Placental pericyte (primary cell): ENCODE measurements at places on chromosomes 11 and 22. TPM values are rescaled to one million over a fixed set of nuclear protein-coding genes. Genes with fewer than 3 reads are reported as not detected.

The TNNI2 gene
- total RNA-seq = not detected in 2 replicates

The IGLL1 gene
- not detected in 2 replicates for total RNA-seq

The DRD4 gene
- 0.22 TPM in 1 of 2 replicates, not detected in the other for total RNA-seq

The IGLL5 gene
- not detected in 2 replicates for total RNA-seq

The MS4A6A gene
- total RNA-seq = not detected in 2 replicates

The FOLR3 gene
- 2.1 TPM in 1 of 2 replicates, not detected in the other for total RNA-seq

The CSRP3 gene
- not detected in 2 replicates for total RNA-seq

The KIAA0930 gene
- total RNA-seq = 30.2 and 55.8 TPM in 2 replicates

The CRYBB2 gene
- not detected in 2 replicates for total RNA-seq

The APOL4 gene
- under 0.01 and 0.44 TPM in 2 replicates for total RNA-seq

The LIF gene
- 82.9 and 109 TPM in 2 replicates for total RNA-seq

The BRSK2 gene
- total RNA-seq = 0.22 TPM in 1 of 2 replicates, not detected in the other

The MS4A3 gene
- not detected in 2 replicates for total RNA-seq

The PIWIL4 gene
- 1.3 and 6.0 TPM in 2 replicates for total RNA-seq

The CRYBB3 gene
- not detected in 2 replicates for total RNA-seq

The SLN gene
- total RNA-seq = not detected in 2 replicates

The PIH1D2 gene
- total RNA-seq = 1.0 and 1.5 TPM in 2 replicates

The NEFH gene
- total RNA-seq = 0.22 and 0.43 TPM in 2 replicates

The SYCE3 gene
- not detected in 2 replicates for total RNA-seq

The PATE2 gene
- total RNA-seq = 0.29 TPM in 1 of 2 replicates, not detected in the other

The TCF20 gene
- 35.9 and 39.7 TPM in 2 replicates for total RNA-seq

The PAX6 gene
- total RNA-seq = under 0.01 TPM in 1 of 2 replicates, not detected in the other

The OR51E2 gene
- 0.14 and 0.22 TPM in 2 replicates for total RNA-seq

The C11orf68 gene
- 25.4 and 29.2 TPM in 2 replicates for total RNA-seq

The TYR gene
- not detected in 2 replicates for total RNA-seq

The MMP27 gene
- total RNA-seq = not detected in 2 replicates

The CNTN5 gene
- under 0.01 and 0.44 TPM in 2 replicates for total RNA-seq

The PRR33 gene
- not detected in 2 replicates for total RNA-seq

The MYOD1 gene
- not detected in 2 replicates for total RNA-seq

The CHADL gene
- total RNA-seq = 0.57 and 1.1 TPM in 2 replicates

The MMP7 gene
- 1.1 TPM in 1 of 2 replicates, not detected in the other for total RNA-seq

The PNPLA5 gene
- not detected in 2 replicates for total RNA-seq

The ZNRF3 gene
- total RNA-seq = 3.3 and 5.6 TPM in 2 replicates

The C22orf42 gene
- not detected in 2 replicates for total RNA-seq

The PGA4 gene
- 0.43 TPM in 1 of 2 replicates, not detected in the other for total RNA-seq

The BTG4 gene
- not detected in 2 replicates for total RNA-seq

The MYBPC3 gene
- total RNA-seq = not detected in 2 replicates

The SLC5A1 gene
- not detected in 2 replicates for total RNA-seq

The INPPL1 gene
- total RNA-seq = 92.4 and 138 TPM in 2 replicates

The OR9Q2 gene
- total RNA-seq = not detected in 2 replicates

The ABCG4 gene
- 0.66 TPM in 1 of 2 replicates, not detected in the other for total RNA-seq

The OTOG gene
- total RNA-seq = not detected in 2 replicates

The FIBIN gene
- total RNA-seq = 119 and 195 TPM in 2 replicates

The INS gene
- not detected in 2 replicates for total RNA-seq

The CYB561A3 gene
- 207 and 399 TPM in 2 replicates for total RNA-seq
